ENCODE measurements at places on chromosomes 16 and 17. TPM values are rescaled to one million over a fixed set of nuclear protein-coding genes. Genes with fewer than 3 reads are reported as not detected.

GRCh38 chr17:66531851-66532295 is 229.5 kb downstream of the PRKCA start:
- DNase-seq: no peak

- DNase-seq: no peak
Measured at GRCh38 chr17:63740464-63741142, 996 bp downstream of the STRADA start.

DNA sequence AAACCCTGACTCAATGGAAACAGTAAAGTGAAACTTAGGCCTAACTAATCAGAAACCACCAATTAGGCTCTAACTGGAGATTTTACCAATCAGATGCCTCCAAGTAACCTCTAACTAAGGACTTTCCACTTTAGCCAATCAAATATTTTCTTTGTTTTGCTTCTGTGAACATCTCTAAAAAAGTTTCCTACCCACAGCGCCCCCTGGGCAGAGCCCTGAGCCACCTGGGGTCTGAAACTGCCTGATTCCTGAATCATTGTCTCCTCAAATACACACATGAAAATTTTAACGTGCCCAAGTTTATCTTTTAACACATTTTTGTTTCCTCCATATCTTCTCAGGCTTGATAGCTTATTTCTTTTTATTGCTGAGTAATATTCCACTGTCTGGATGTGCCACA is 19.0 kb downstream of the ADAD2 start:
- no peak for DNase-seq

GRCh38 chr17:57982452-57983170 is 5.4 kb downstream of the VEZF1 start:
- DNase-seq: no peak

DNA sequence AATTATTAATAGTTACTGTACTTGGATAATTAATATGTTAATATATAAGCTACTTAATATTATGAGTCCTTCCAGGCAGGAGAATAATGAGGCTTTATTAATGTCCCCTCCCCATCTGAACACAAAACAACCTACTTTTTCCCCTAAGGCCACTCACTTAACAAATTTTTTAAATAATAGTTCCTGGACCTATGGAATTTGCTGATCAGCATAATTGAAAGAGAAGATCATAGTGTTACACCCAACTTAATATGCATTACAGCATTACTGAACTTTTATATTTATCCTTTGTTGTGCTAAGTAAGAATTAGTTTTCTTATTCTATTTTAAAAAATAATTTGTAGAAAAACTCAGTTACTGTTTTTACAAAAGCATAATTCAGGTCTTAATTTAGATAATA is 1537.7 kb upstream of the GOT2 start:
- DNase-seq: no peak

- no peak for DNase-seq
Measured at GRCh38 chr17:82382933-82383255, 11.3 kb downstream of the UTS2R start.

DNA sequence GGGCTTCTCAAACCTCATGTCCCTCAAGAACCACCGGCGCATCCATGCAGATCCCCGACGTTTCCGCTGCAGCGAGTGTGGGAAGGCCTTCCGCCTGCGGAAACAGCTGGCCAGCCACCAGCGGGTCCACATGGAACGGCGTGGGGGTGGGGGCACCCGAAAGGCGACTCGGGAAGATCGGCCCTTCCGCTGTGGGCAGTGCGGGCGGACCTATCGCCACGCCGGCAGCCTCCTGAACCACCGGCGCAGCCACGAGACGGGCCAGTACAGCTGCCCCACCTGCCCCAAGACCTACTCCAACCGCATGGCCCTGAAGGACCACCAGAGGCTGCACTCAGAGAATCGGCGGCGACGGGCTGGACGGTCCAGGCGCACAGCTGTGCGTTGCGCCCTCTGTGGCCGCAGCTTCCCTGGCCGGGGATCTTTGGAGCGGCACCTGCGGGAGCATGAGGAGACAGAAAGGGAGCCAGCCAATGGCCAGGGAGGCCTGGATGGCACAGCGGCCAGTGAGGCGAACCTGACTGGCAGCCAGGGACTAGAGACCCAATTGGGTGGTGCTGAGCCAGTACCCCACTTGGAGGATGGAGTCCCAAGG is 5.9 kb downstream of the ZNF646 start:
- DNase-seq: no peak

DNA sequence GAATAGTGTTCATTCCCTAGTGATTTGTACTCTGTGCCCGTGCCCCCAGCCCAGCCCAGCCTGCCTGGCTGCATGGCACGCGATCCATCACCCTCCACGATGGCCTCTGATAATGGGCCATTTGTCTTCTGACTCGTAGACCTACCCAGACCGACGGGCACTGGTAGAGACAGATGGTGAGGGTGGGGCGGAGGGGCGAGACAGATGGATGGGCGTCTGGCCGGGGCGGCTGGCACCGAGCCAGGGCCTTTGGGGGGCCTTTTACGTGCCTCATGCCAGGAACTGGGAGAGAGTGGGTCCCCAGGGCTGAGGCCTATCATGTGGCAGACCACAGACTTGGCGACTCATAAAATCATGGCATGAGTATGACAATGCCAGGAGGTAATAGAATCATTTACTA is 25.4 kb downstream of the CRHR1 start:
- no peak for DNase-seq

DNA sequence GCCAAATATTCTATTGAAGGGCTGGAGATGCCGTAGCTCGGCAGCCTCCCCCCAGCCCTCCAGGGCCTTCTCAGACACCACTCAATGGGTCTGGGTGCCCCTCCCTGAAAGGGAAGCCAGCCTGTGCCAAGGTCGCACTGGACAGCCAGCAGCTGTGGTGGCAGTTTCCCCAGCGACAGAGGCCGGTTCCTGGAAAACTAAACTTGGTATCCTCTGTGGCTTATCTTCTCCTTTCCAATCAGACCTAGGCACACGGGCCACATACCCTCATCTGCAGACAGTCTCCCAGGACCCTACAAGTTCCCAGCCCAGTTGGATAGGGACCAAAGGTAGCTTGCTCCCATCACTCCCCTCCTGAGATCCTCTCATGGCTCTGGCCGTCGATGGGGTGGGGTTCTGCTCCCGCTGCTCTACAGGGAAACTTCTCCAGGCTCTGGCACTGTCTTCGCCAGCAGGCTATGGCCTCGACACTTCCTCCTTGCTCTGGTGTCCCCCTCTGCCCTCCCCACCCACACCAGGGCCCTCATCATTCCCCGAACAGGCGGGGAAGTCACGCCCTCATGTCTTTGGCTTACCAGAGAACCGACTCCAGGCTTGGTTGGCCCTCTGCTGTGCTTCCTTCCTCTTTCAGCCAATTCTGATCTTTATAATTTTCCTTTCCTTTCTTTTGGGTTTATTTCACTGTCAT is 18.3 kb upstream of the IL21R start:
- DNase-seq: no peak

DNA sequence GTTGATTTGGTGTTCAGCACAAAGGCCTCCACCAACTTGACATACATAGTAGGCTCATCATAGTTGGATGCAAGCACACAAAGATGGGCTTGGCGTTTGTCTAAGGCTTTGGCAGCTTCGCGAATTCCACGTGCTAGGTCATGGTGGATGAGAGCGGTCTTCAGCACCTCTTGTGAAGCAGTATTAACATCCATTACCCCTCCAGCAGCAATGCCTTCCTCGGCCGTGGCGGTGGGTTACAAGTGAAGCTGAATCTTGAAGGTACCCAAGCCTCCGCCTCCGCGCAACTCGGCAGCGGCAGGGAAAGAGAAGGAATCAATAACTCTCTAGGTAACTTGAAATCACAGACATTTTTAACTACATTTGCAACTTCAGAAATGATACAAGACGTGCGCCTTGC is 1.1 kb upstream of the PELP1 start:
- no peak for DNase-seq

DNA sequence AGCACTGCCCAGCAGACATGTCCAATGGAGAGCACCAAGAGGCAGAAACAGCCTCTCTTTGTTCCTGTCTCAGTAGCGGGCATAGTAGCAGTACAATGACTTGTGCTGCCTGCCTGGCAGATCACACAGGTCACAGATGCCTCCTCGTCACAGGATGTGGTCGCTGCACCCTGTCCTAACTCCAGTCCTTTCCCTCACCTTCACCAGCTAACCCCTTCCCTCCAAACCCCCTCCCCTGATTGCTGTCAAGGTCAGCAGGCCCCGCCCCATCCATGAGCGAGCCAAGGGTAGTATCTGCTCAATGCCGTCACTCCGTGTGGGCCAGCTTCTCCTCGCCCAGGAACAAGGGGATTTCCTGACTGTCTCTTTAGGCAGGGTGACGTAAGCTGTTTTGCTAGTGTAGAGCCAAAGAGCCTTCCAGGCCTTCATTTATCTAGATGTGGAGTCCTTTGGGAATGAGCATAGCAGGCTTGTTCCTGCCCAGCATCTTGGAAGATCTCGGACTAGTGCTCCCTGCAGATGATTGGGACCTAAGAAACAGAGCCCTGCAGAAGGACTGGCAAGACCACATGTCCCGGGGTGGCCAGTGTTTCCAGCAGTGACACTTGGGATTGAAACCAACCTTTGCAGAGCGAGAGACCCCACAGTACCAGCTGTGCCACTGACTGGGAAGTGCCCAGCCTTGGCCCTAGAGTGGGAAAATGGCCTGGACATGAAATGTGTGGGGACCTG is 75.9 kb upstream of the TNRC6C start:
- peak; percentile 80 for DNase-seq

DNA sequence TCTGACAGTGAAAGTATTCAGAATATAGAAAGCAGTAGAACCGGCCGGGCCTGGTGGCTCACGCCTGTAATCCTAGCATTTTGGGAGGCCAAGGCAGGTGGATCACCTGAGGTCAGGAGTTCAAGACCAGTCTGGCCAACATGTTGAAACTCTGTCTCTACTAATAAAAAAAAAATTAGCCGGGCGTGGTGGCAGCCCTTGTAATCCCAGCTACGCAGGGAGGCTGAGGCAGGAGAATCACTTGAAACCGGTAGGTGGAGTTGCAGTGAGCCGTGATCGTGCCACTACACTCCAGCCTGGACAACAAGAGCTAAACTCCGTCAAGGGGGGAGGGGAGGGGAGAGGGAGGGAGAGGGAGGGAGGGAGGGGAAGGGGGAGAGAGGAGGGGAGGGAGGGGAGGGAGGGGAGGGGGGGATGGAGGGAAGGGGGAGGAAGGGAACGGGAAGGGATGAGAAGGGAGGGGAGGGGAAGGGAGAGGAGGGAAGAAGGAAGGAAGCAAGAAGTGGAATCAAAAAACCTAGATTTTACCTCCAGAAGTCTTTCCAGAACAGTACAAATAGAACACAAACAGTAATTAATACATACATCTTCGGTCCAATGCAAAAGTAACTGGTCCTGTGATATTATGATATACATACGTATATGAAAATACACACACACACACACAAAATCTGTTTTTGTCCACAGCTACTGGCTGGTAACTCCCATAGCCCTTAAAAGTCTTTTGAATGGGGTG is 10.9 kb upstream of the NT5C start:
- no peak for DNase-seq

GRCh38 chr16:84190731-84191388 is at the start of gene ADAD2:
ADAD2 (plus strand) TSS chr16:84191157; CDS start chr16:84191231, 74 bp downstream.
- DNase-seq: peak; percentile 25

DNA sequence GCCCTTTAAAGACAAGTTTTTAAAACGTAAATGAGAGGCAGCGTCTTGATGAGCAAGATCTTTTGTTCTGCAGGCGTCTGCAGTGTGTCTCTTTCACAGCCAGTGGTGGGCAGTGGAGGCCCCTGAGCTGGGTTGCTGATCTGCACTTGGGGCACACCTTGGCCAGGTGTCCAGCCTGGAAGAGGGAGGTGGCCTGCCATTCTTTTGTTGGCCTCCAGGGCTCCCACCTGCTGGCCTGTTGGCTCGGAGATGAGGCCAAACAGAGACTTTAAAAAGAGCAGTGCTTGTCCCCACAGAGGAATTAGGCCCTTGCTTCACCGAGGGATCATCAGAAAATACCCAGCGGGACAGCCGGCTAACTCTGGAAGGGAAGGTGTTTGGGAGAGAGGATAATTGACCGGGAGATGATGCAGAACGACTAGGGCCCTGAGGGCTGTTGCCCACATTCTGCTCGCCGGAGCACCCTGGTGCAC is 145.9 kb upstream of the PLCG2 start:
- DNase-seq: peak; percentile 33

DNA sequence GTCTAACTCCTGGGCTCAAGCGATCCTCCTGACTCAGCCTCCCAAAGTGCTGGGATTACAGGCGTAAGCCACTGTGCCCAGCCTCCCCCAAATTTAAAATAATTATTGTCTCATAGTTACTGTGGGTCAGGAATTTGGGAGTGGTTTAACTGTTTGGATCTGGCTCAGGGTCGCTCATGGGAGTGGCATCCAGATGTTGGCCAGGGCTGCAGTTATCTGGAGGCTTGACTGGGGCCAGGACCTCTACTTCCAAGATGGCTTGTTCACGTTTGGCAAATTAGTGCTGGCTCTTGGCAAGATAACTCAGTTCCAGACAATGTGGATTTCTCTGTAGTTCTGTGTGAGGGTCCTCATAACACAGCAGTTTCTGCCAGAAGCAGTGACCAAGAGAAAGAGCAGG is 8.0 kb downstream of the TEN1 start:
- no peak for DNase-seq

DNA sequence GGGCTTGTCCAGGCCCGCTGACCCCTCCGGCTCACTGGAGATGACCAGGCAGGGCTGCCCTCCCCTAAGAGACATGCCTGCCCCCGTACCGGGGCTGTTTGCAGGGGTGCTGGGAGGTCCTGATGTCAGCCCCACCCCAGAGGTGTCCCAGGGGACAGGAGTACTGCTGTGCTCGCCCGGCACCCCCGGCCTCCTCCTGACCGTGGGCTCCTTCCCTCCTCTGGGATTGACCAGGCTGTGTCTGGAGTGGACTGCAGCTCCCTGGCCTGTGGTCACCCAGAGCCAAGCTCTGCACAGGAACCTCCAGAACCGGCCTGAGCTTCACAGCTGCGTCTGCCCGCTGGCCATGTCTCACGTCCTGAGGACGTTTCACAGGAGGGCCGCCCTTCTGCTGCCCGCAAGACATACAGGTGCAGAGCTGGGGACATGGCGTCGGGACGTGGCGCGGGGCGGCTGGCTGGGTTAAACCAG is 53.2 kb downstream of the LMF1 start:
- no peak for DNase-seq

DNA sequence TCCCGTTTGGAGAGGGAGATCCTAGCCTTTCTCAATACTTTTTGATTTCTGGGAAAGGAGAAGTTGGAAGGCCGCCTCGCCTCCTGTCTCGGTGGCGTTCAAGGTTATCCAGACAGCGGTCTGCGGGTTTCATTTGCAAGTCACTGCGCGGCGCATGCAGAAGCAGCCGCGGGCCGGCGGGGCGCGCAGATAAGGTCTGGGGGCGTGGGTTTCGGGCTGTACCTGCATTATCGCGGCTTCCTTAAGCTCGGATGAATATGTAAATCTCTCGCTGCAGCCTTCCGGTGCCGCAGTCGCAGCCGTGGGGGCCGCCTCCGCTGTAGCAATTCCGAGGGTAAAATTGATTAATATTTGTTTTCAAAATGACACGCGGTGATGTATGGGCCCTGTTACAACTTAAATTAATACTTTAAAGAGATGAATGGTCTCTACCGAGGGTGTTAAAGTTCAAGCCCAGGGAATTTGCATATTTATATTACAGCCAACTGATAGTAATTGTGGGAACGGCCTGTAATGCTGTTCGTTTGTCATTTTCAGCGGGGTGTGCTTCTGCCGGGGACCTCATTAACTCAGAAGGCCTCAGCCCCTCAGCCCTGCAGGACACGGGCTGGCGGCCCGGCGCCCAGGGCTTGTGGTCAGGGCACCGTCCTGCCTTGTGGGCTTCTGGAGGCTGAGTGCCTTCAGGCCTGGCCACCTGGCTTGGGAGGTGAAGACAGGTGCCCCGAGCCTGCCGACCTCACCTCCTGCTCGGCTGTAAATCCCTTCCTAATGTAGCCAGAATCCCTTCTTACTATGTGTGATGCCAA is 99.4 kb downstream of the CYLD start:
- DNase-seq: peak; percentile 32

Gene RAC3
- total RNA-seq: 4.7 TPM

Gene NSRP1
- 29.7 TPM for total RNA-seq

Gene PLEKHG4
- 37.0 TPM for total RNA-seq

Gene PMFBP1
- 1.1 TPM for total RNA-seq

Data from activated naive CD8-positive, alpha-beta T cell treated with anti-CD3 and anti-CD28 coated beads for 36 hours (primary cell).